ENCODE measurements at places on chromosomes 1 and 21. TPM values are rescaled to one million over a fixed set of nuclear protein-coding genes. Genes with fewer than 3 reads are reported as not detected.

PCBP3 gene
- total RNA-seq = 11.6 TPM

VHLL gene
- total RNA-seq = 0.52 TPM

PADI3 gene
- not detected for total RNA-seq

CRB1 gene
- total RNA-seq = 0.58 TPM

NES gene
- not detected for total RNA-seq

CRNN gene
- not detected for total RNA-seq

LAD1 gene
- not detected for total RNA-seq
